ENCODE measurements at places on chromosomes 5 and 9.

DNA sequence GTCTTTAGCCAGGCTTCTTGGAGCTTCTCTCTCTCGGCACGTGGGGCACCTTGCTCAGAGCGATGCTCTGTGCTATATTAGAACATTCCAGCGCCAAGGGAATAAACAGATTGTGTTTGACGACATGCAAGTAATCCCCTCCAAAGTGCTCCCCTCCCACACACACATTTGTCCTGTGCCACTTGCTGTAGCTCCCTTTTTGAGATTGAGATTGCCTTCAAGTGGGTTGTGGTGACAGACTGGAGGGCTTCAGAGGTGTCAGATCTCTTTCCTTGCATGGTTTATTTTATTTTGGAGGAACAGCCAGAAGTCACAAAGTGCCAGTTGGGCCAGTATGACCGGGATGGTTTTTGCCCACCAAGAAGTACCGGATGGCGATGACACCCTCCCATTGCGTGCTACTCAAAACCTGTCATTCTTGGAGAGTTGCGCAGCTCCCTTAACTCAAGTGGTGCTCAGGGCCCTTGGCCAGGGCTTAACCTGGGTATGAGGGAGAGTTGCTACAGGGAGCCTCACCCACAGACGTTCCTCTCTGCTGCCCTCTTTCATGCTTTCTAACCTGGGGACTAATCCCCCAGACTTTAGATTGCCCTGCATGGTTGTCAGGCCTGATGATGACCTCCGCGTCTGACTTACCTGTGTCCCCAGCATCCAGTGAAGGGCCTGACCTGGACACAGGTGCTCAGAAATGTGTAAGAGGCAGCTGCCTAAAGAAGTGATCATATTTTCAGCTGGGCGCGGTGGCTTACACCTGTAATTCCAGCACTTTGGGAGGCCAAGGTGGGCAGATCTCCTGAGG lies 18.8 kb upstream of the RPL26L1 start:
- no peak for DNase-seq

- DNase-seq: no peak
Observed at GRCh38 chr9:34456151-34456550, 2.2 kb downstream of the FAM219A start.

DNA sequence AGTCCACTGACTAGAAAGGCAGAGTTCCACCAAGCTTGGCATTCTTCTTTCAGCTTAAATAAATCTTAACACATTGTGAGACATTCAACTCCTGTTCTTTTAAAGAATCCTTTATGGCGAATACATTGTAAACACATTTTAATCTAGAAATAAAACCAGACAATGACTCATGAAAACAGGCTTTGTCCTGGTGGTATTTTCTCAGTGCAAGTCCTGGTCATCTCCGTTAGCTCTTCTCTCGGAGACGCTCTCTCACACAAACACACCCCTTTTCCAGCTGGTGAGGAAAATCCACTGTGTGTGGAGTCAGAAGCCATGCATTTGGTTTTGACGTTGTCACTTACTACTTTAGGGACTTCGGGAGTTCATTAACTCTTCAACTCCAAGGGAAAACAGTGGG lies 140.4 kb downstream of the AUH start:
- no peak for DNase-seq

GRCh38 chr5:124065508-124065907 lies 553.5 kb downstream of the CSNK1G3 start:
- DNase-seq: no peak

DNA sequence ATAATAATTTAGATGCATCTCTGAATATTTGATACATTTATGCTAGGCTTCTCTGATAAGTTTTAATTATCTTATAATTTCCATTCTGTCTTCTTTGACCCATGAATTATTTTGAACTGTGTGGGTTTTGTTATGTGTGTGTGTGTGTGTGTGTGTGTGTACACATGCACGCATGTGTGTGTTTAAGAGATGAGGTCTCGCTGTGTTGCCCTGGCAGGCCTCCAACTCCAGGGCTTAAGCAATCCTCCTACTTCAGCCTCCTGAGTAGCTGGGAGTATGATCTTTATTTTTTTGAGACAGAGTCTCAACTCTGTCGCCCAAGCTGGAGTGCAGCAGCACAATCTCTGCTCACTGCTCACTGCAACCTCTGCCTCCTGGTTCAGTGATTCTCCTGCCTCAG lies 75.4 kb downstream of the NDUFAF2 start:
- DNase-seq: no peak

- no peak for DNase-seq
Observed at GRCh38 chr5:1439388-1440097, 5.7 kb downstream of the SLC6A3 start.

DNA sequence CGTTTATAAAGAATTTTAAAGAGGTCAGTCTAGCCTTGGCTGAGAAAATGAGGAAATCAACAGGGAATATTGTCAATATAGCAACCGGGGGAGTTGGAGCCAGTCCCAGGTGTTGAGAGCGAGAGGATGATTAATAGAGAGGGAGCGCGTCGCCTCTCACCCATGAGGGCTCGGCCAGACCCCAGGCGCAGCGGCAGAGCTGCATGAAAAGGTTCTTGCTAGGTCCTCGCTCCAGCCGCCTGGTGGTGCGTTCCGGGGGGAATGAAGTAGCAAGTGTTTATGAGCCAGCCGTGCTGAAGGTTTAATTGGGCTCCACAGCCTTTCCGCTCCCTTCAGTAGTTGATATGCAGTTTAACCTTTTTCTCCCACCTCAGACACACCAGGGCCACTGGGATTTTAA lies 167.3 kb upstream of the IRX1 start:
- DNase-seq: no peak

- DNase-seq: no peak
Observed at GRCh38 chr5:119070578-119070827, 384 bp upstream of the DMXL1 start.

- DNase-seq: no peak
Observed at GRCh38 chr9:122122468-122122867, 29.4 kb upstream of the TTLL11 start.

GRCh38 chr5:5609935-5610334 lies 187.5 kb downstream of the ICE1 start:
- no peak for DNase-seq

DNA sequence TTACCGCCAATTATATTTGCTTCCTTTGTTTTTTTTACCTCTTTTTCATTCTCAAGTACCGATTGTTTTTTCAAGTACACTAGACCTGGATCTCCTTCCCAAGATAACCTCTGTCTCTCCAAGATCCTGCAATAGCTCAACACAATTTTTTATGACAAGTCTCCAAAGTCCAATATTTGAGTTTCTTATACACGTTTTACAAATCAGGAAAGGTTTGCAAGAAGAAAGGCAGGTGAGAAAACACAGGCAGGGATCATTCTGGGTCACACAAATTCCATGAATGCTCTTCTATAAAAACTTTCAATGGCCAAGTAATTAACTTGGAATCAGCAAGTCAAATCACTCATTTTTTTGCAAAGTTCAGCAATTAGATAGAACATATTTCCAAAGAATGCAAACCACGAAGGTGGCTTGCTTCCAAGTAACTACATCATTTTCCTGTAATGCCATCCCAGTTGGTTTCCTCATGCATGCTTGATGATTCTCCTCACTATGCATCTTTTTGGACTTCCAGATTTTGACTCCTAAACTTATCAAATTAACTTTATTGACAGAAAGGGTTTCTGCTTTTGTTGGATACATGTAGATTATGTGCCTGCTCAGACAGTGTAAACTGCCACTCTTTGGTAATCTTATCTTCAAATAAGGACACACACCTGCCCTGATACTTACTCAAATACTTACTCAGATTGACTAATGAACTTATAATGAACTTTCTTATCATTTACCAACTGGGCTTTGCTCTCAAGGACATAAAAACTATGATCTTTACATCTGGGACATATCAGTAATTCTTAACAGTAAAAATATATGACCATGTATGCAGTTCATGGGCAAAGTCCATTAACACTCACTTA lies 24.7 kb upstream of the IFNE start:
- DNase-seq: no peak

DNA sequence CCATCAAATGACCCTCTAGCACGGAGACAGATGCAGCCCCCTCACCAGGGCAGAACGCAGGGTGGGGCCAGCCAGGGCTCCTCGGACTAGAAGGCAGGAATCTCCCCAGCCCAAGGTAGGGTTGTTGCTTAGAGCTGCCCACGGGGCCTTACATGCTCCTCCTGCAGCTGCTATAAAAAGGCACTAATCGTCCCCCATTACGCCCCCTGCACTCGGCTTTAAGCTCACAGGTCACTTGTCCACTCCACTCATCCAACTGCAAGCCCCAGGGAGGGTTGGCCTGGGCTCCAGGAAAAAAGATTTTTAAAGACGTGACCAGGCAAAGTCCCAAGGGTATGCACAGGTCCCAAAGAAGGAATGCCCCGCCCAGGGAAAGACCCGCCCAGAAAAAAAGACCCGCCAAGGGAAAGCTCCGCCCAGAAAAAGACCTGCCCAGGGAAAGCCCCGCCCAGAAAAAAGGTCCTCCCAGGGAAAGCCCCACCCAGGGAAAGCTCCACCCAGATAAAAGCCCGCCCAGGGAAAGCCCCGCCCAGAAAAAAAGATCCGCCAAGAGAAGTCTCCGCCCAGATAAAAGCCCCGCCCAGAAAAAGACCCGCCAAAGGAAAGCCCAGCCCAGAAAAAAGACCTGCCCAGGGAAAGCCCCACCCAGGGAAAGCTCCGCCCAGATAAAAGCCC lies 11.1 kb downstream of the GRIN1 start:
- DNase-seq: no peak

DNA sequence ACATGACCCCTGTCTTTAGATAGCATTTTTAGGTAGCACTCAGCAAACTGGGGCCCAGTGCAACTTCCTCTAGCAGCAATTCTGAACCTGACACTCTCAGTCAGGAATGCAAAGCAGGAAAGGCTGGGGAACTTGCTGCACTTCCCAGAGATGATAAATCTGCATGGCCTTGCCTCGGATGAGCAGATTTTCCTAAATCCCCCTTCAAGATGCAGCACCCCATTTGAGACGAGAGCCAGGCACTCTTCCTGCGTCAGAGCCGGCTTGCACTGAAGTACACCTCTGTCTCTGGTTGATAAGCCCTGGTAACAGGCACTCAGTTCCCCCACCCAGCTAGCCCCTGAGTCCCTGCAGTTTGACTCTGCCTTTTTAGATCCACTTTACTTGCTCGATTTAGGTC lies 296.7 kb upstream of the PANK3 start:
- DNase-seq: no peak

GRCh38 chr5:36552651-36553393 lies 53.6 kb upstream of the SLC1A3 start:
- DNase-seq: no peak

DNA sequence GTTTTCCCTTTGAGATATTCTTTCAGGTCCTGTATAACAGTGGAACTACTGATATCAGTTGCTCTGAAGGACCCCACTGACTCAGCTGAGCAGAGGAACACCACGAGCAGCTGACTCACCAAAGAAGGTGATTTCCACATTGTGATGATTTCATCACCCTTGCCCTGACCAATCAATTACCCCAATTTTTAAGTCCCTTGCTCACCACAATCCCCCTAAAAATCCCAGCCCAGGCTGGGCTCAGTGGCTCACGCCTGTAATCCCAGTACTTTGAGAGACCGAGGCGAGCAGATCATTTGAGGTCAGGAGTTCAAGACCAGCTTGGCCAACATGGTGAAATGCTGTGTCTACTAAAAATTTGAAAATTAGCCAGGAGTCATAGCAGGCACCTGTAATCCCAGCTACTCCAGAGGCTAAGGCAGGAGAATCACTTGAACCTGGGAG lies 125.3 kb upstream of the ABCA1 start:
- DNase-seq: no peak

DNA sequence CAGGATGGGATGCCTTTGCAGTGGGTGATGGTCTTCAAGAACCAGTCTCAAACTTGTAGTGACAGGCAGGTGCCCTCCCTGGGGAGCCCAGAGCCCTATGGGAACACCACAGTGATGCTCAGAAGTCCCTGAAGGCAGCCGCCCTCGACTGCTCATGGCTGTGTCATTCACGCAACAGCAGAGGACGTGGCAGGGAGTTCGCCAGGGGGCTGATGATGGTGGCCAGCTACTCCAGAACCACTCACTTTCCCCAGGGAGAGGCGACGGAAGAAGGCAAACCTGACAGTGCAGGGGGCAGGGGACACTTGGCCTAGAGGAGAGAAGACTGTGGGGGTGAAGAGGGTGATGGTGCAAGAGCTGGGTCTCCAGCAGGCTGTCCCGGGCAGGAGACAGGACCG lies 4.0 kb downstream of the IL13 start:
- no peak for DNase-seq

GRCh38 chr5:10536931-10537579 lies 26.8 kb upstream of the ANKRD33B start:
- DNase-seq: no peak

GRCh38 chr5:149366169-149366729 lies 8.4 kb downstream of the PCYOX1L start:
- no peak for DNase-seq

DNA sequence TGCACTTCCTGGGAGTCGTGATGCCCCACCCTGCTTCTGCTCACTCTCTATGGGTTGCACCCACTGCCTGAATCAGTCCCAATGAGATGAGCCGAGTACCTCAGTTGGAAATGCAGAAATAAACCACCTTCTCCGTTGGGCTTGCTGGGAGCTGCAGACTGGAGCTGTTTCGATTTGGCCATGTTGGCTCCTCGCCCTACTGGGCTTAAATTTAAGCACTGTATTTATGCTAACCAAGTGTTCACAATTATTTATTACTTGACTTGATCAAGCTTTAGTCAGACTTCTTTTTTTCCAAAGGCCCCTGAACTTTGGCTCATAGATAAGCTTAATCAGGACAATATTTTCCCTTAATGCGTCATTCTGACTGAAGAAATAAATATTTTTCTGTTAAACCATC lies 1072.4 kb upstream of the CDH9 start:
- no peak for DNase-seq

DNA sequence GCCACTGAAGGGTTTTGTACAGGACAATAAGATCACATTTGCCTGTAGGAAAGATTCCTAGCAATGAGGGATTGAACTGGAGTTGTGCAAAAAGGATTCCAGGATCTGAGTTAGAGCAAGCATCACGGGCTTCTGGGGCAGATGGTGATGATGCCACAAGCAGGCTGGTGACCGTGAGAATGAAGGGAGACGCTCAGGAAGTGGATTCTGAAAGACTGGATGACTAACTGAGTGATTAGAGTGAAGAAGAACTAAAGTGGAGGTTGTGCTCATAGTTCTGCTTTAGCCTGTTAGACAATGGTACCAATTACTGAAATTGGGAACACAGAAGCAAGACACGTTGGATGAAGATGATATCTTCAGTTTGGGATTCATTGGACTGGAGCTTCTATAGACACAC lies 168.2 kb downstream of the CD180 start:
- no peak for DNase-seq

DNA sequence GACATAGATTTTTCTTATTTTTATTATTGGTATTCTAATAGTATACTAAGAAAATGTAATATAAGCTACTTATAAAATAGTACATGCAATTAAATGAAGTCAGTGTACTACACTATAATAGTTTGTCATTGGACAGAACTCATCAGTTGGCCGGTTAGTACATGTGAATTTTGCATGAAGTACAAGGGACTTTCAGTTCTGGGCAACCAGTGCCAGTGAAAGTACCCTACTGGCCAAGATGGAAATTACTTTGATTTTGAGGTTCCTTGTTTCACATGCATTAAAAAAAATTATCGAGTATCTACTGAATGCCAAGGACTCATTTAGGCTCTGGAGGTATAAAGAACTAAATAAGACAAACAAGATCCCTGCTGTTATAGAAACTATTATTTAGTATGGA lies 213.4 kb upstream of the ELL2 start:
- no peak for DNase-seq
